ENCODE measurements at places on chromosomes 7 and 10.

DNA sequence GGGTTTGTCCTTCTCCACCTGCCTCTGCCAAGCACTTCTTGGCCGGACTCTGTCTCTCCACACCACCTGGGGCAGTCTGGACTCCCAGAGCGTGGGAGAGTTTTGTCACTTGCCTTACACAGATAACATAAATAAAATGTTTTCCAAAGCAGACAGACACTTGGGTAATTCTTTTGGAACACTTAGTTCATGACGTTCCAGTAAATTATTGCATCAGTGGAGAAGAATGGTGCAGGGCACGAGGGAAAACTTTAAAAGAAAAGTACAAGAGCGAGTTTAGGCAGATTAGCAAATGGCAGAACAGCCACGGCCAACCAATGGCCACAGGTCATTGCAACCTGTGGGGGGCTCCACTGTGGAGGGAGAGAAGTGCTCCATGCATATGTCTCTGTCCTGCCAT is 170.6 kb upstream of the GRB10 start:
- DNase-seq, result no peak

DNA sequence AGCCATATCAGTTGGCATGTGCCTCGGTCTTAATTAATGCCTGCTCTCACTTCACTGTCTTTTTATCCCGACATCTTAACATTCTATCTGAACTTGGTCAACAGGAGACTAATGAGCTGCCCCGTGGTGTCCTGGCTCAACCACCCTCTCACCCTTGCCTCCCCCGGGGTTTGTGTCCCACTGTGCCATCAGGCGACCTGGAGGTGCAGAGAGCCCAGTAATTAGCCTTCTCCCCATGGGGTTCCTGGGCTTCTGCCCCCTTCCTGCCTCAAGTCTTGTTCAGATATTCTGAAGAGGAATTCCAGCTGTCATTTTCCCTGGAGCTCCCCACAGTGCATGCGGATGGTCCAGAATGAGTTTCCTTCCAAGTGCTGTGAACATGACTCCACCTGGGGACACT is 10.1 kb upstream of the JAKMIP3 start:
- DNase-seq, result no peak

GRCh38 chr10:16570731-16571130 is 49.1 kb upstream of the C1QL3 start:
- no peak for DNase-seq

GRCh38 chr7:30844916-30845315 is 66.7 kb upstream of the AQP1 start:
- no peak for DNase-seq

GRCh38 chr10:116763440-116763839 is 21.1 kb upstream of the HSPA12A start:
- no peak for DNase-seq

- no peak for DNase-seq
Observed at GRCh38 chr10:3236644-3237404, 64.2 kb upstream of the PITRM1 start.
